Mesenteric fat pad (tissue), 1 donor: ENCODE measurements at places on chromosomes 2 and 18. TPM values are rescaled to one million over a fixed set of nuclear protein-coding genes. Genes with fewer than 3 reads are reported as not detected.

Gene OXER1
- total RNA-seq: 0.84 TPM

- DNase-seq: no peak
These were observed 9.5 kb upstream of the MALL start for GRCh38 chr2:110124939-110125691.

Gene SLC30A3
- total RNA-seq: not detected

Gene SNTG2
- 5.6 TPM for total RNA-seq

DNA sequence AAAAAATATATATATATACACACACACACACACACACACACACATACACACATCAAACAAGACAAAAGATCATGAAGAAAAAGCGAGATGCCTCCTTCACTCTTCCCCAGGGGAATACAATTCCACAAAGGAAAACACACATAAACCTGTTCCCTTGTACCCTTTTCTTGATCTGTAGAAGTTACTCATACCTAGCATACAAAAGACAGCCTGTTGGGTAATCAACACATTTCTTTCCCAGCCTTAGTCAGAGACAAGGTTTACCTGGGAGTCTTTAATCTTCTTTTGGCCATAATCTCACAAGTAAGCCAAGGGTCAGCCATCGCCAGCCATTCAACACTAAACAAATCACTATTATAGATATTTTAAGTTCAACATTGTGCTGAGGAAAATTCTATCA lies 407.0 kb downstream of the SUCLG1 start:
- no peak for DNase-seq

Gene DNAJC10
- 76.0 TPM for total RNA-seq

DNA sequence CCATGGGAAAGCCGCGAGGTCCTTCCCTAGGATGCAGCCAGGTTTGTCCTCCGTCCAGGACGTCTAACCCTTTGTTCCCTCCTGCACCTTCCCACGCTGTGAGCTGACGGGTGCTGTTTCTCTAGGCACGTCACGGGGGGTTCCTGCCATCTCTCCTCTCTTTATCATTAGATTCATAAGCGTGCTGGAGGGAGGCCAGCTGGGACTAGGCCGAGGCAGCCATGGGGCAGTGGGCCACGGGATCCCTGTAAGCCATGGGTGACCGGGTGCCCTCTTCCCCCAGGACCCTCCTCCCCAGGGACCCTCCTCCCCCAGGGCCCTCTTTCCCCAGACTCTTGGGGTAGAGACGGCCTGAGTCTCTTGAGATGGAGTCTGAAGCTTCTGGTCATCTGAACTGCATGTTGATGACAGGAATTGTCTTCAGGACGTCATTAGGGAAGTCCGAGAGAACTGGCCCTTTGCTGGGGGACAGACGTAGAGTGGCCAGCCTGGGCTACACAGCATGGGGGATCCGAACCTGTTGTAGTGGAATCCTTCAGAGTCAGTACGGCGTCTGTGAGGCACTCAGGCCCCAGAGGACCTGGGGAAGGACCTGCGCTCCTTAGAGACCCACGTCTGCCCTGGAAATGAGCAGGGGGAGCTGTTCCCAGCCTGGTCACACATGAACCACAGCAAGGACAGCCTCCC lies 108.1 kb downstream of the TPO start:
- no peak for DNase-seq

- DNase-seq: no peak
These were observed 96.1 kb upstream of the ODC1 start for GRCh38 chr2:10544252-10544651.

GRCh38 chr2:10169053-10169578 lies 46.6 kb downstream of the RRM2 start:
- DNase-seq: no peak

DNA sequence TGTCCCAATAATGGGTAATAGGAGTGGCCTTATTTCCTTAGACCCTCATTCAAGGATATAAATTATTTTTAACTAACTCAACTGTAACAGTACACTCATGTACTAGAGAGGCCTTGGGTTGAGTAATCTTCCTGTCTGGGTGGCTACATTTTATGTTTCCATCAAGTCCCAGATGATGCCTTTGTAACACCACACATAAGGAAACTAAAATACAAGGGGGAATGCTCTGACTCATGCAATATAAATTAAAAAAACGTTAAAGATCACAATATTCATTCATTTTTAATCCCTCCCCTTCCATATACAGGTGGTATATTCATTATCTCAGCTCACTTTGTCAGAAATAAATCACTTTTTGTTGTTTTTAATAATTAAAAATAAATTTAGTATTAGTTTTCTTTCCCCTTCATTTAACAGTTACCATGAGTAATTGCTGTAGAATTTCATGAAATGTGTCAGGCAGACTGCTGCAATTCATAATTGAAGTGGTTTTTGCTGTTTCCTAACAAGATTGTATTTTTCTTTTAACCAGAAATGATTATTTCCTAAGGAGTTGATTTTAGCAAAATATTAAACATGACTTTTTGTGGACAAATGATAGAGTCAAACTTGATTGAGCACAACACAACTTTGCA lies 1403.6 kb downstream of the SUCLG1 start:
- DNase-seq: no peak

DNA sequence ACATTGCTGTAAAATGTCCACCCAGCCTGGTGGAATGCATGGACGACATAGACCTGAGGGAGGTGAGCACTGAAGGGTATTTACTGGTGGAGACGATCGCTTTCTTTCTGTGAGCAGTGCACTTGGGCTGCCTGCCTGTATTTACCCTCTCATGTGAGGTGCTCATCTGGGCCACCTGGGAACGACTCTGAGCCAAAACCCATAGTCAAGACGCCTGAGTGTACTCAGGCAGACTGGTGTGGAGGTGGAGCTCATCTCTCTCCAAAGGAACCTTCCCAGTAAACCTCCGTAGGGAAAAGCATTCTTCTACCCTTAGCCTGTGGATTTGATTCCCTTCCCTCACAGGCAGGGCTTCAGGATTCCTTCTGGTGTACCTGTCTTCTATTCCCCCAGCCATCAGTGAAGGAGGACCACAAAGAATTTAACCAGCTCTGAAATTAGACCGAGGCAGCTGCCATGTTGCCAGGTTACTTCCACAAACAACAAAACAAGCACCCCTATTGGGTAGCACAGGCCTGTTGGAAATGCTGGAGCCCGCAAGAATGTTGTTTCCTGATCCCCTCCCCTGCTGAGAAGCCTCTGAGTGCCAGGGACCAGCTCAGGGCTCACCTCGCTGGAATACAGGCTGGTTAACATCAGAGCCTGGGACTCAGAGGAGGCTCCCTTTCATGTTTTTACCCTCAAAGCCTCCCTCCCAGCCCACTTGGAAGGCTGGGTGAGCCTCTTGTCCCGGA lies 47.5 kb upstream of the TXNDC2 start:
- no peak for DNase-seq

DNA sequence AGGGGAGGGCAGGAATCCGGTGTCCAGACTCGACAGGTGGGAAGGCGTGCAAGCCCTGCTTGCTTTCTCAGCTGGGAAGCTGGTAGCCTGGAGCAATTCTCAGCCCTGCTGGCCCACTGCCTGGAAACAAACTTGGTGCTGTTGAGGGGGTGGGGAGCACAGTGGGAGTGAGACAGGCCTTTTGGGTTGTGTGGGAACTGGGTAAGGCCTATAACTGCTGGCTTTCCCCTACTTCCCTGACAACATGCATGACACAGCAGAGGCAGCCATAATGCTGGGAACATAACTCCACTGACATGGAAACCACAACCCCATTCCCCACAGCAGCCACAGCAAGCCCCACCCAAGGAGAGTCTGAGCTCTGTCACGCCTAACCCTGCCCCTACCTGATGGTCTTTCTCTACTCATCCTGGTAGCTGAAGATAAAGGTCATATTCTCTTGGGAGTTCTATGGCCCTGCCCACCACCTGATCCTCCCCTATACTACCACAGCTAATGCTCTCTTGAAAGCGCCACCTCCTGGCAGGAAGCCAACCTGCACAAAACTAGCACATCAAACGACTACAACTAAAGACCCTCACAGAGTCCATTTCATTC lies 122.9 kb upstream of the ACVR1C start:
- no peak for DNase-seq

GRCh38 chr2:128797533-128797932 lies 478.9 kb upstream of the HS6ST1 start:
- DNase-seq: no peak

DNA sequence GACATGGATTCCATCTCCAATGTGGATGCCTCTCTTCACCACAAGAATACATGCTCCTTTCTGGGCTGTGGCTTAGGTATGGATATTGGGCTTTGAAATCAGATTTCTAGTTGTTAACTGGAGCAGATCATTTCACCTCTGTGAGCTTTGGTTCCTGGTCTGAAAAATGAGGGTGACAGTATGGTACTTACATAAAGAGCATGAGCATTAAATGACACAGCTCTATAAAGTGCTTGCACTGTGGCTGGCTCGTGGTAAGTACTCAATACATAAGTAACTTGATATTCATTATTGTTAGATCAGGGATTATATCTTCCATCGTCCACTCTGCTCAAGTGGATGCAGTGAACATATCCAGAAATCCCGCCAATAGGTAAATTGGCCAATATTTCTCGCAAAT lies 33.4 kb downstream of the ARHGAP25 start:
- no peak for DNase-seq

GRCh38 chr2:64111426-64111825 lies 32.8 kb downstream of the PELI1 start:
- DNase-seq: no peak

- DNase-seq: no peak
These were observed 12.8 kb upstream of the KIAA2012 start for GRCh38 chr2:202060218-202060617.

- no peak for DNase-seq
These were observed 68.1 kb downstream of the RMDN2 start for GRCh38 chr2:37993143-37993542.

DNA sequence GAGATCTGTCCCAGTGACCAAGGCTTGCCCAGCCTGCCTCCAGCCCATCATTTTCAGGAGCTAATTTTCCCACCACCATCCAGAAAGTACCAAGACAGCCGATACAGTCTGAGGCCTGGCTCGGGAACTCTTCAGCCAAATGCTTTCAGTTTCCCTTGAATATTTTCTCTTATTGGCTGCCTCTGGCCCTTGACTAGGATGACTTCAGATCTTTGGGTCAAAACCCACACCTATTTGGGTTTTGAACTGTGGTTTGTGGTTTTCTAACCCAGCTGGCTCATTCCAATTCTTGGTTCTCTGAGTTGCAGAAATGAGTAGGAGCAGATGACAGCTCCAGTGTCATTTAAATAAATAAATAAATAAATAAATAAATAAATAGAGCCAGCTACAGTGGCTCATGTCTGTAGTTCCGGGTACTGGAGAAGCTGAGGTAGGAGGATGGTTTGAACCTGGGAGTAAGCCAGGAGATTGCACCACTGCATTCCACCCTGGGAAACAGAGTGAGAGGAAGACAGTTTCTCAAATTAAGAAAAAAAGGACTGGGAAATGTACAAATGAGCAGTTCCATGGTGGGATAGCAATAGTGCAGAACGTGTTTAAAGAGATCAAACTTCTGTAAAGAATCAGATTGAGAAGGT lies 465.0 kb upstream of the SOX11 start:
- no peak for DNase-seq

- DNase-seq: no peak
These were observed 41.8 kb upstream of the LPIN2 start for GRCh38 chr18:3054780-3055179.

Gene LBX2
- total RNA-seq: 2.6 TPM

DNA sequence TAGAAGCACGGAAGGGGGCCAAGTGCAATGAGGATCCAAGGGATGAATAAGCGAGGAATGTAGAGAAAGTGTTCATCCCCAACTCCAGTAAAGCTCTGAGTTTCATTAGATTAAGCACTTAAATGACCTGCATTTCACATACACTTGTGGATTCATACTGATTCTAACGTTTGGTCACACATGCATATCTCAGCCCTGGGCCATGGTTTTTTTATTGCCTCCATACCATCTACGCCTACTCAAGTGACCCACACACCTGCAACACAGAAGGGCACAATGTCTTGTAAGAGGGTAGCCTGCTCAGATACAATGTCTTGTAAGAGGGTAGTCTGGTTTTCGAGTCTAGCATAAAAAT lies 566 bp upstream of the MRPS5 start:
- no peak for DNase-seq

DNA sequence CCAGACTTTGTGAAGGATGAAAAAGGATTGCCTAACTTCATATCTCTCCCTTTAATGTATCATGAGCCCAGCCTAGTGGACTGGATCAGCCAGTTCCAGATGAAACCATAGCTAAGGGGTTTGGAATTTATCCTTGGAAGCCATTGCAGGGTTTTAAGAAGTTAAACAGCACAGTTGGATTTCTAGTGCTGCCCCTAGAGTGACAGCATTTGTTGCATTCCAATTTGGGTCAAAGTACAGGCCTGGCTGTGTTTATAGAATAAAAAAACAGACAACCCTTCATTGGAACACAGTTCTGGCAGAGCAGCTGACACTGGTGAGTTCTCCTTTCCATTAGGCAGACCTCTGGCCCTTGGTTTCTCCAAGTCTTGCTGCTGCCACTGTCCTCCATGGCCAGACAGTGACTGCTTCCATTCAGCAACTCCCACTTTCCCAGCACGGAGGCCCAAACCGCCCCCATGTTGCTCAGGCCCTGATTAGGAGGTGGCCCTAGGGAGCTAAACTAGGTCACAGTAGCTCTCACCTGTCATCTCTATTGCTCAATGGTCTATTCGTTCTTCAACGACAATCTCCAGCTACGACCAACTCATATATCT lies 8.0 kb downstream of the GPR39 start:
- no peak for DNase-seq

DNA sequence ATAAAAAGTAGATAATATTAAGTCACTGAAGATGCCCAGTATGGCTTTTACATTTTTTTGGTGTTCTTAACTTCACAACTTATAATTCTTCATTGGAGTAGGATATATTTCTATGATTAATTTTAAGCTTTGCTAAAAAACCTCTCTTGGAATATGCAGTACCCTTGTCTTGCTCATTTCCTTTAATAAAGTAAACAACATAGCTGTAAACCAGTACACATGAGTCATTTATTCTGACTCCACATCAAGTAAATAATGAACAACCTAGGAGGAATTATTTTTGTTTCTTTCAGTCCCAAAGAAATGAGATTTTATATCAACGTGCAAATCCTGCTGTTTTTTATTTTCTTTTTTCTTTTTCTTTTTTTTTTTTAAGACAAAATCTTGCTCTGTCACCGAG lies 869.1 kb downstream of the CNTNAP5 start:
- DNase-seq: no peak

Gene NT5DC4
- not detected for total RNA-seq

Gene CCDC102B
- total RNA-seq: 10.7 TPM

GRCh38 chr2:120778244-120778643 lies 42.6 kb downstream of the GLI2 start:
- no peak for DNase-seq

GRCh38 chr2:162298669-162299335 lies 19.7 kb downstream of the IFIH1 start:
- no peak for DNase-seq

GRCh38 chr2:124961132-124961531 lies 936.0 kb downstream of the CNTNAP5 start:
- no peak for DNase-seq

- no peak for DNase-seq
These were observed 2.5 kb downstream of the CD28 start for GRCh38 chr2:203708846-203709396.

Gene UGT1A10
- not detected for total RNA-seq

DNA sequence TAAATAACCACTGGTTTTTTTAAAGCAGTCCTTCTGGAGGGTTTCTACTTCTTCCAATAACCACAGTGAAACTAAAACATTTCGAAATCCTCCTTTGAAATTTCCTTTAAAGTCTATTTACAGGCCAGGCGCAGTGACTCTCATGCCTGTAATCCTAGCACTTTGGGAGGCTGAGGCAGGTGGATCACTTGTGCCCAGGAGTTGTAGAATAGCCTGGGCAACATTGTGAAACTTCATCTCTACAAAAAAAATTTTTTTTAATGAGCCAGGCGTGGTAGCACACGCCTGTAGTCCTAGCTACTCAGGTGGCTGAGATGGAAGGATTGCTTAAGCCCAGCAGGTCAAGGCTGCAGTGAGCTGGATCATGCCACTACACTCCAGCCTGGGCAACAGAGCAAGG lies 15.2 kb downstream of the KIDINS220 start:
- DNase-seq: no peak
